ENCODE measurements at places on chromosomes 7 and 10.

GRCh38 chr7:123562121-123562520, 4.5 kb upstream of the NDUFA5 start:
- DNase-seq, result no peak

GRCh38 chr10:65194555-65194954, 1673.4 kb downstream of the REEP3 start:
- DNase-seq, result no peak

DNA sequence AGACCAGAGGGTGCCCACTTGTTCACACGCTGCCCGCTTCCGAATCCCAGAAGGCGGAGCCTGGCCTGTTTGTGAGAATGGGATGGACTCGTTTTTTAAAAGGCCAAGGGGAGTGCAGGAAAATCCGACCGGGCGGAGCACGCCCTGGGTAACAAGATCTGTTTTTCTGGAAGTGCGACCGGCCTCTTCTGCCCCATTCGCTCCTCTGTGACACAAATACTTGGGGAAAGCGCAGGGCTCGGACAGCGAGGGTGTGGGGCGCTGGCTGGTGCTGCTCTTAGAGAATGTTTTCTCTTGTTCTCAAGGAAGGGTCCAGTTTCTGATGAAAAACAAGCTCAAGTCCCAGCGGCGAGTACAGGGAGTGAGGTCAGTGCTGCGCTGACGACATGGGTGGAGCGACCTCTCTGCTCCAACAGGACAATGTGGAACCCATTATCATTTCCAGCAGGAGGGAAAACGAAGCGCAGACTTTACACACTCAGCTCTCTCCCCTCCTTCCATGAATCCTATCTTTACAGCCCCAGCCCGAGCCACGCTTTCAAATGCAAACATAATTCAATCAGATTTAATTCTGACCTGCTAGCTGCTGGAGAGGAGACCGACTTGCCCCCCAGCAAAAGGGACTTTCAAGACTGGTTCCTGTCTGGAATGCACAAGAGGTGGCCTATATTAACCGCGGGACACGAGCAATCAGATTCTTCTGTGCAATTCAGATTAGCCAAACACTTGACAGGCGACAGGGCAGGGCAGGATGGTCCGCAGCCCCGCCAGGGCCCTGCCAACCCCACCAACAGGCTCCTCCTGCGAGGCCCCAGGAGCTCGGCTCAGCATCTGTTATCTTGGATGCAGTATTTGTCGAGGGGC, 1.1 kb downstream of the RADIL start:
- DNase-seq, result no peak

- DNase-seq, result no peak
Measured at GRCh38 chr7:129959471-129960203, 6.9 kb upstream of the UBE2H start.

DNA sequence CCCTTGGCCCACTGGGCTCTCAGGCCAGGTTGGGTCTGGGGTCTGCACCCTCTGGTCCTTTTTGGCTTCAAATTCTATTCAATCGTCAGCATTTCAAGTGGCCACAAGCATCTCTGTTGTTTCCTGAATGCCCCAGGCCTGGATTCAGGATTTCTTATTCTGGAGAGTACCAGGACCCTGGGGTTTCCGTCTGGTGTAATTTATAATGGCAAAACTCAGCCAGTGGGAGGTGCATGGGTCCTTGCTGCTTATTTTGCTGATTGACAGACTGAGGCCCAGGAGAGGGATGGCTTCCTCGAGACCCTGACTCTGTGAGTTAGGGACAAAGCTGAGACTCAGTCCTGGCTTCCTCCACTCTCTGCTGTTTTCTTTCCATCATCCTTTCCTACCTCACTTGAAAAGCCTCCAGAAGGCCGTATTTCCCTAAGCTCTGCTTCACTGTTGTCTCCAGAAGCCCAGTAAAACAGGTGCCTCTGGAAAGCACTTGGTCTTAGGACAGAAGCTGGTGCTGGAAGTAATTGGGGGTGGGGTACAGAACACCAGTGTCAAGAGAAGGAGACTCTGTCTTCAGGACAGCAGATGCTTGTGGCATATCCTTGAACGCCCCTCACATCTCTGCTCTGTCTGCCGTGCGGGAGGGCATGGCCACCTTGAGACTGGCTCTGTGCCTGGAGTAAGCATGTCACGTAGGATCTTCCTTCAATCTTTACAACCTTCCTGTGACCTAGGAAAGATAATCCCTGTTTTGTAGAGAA, 39.4 kb upstream of the SH2D4B start:
- DNase-seq, result no peak

DNA sequence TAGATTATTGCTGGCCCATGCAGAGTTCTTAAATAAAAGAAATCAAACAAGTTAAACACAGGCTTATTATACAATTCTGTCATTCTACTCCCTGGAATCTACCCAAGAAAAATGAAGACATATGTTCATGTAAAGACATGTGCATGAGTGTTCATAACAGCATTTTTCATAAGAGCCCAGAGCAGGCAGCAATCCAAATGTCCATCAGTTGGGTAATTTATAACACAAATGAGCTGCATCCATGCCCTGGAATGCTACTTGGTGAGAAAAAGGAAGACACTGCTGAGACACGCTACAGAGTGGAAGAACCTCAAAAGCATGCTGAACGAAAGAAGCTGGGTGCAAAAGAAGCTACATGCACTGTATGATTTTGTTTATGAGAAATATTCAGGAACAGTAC, 342.6 kb downstream of the TCERG1L start:
- no peak for DNase-seq

DNA sequence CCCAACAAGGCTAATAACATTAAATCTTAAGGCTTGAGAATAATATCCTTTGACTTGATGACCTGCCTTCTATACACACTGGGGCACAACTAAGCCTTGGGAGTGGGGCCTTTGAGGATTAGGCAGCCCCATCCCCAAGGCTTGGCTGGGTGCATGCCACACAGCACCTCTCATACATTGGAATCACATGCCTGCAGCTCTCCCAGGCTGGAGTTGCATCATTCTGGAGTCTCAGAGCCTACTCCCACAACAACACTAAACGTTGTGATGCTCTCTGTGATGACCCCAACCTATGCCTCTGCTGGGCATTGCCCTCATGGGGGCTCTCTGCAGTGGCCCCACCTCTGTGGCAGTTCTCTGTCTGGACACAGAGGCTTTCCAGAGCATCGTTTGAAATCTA, 31.9 kb upstream of the SGCE start:
- DNase-seq, result no peak

- DNase-seq, result no peak
Measured at GRCh38 chr7:29946428-29947186, 43.0 kb downstream of the SCRN1 start.

GRCh38 chr7:155810770-155811559, 1.3 kb downstream of the SHH start:
- DNase-seq, result no peak

DNA sequence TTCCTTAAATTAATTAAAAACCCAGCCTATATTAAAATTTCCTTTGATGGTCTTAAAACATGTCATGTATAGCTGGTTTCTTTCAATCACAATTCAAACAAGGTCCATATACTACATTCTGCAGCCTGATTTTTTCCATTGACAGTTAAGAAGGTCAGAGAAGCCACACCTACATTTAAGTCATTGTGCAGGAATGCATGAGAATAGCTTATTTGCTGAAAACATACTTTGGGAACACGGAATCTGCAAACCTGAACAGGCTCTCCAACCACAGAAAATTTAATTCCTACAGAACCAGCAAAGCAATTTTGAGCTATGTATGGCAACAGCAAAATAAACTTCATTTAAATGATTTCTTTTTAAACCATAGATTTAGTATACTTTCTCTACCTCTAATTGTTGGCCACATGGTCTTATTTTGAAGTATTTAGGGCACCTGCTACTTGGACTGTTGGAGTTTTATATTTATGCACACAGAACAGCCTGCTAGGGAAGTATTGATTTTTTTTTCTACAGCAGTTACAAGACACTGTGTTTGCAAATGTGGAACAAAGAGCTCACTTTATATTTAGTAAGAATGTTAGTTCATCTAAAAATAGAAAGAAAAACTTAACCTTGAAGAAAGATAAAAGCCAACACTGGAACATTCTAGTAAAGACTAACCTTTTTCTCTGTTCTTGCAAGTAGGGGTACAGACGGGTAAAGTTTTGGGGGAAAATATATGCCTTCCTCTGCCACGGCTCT, 240.9 kb upstream of the IMMP2L start:
- DNase-seq, result no peak

GRCh38 chr10:33328253-33328652, 6.2 kb downstream of the NRP1 start:
- DNase-seq, result no peak

- DNase-seq, result no peak
Measured at GRCh38 chr10:51139176-51139575, 64.9 kb downstream of the PRKG1 start.

GRCh38 chr7:140168816-140169215, 8.0 kb downstream of the KDM7A start:
- DNase-seq, result no peak

- no peak for DNase-seq
Measured at GRCh38 chr10:21034241-21034640, 137.1 kb upstream of the NEBL start.

GRCh38 chr10:113644185-113645120, 19.4 kb downstream of the NRAP start:
- no peak for DNase-seq

GRCh38 chr10:58513188-58514110, 777 bp downstream of the BICC1 start:
- DNase-seq, result no peak

- no peak for DNase-seq
Measured at GRCh38 chr10:24370877-24371276, 161.9 kb downstream of the KIAA1217 start.

DNA sequence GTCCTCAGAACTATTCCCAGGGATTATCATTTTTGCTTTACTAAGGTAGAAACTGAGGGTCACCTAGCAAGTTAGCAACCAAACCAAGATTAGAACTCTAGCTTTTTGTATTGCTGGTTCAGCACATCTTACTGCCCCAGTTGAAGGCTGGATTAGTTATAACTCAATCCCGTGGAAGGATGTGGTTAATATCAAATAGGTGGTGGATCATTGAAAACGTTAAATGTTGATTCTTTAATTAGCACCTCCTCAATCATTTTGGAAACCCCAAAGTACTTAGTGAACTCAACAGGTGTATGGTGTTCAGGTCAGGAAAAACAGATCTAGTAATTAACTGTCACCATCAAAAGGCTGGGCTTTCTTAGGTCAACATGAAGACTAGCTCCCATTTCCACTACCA, 152.4 kb downstream of the ARID5B start:
- DNase-seq, result no peak

DNA sequence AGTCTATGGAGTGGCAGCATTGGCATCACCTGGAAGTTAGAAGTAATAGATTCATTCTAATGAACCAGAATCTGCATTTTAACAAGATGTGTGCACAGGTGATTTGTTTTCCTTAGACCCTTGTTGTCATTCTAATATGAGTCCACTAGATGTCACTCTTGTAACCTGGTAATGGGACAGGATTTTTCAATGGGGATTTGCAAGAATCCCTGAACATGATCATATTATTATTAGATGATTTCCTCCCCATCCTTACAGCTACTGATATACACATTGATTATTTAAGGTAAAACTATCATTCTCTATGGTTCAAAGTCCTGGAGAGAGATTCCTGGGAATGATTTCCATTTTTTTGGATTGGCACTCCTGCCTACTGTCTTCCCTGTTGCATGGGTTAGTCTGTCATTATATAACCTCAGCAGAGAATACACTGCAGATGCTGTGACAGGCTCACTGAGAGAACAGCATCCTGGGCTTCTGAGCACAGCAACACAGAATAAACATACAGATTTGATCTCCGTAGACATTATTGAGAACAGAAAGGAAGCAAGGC, 194.9 kb downstream of the SUGCT start:
- DNase-seq, result peak; percentile 13

- DNase-seq, result no peak
Measured at GRCh38 chr7:41570766-41571165, 132.1 kb downstream of the INHBA start.

GRCh38 chr7:155541986-155542675, 4.2 kb downstream of the CNPY1 start:
- no peak for DNase-seq

DNA sequence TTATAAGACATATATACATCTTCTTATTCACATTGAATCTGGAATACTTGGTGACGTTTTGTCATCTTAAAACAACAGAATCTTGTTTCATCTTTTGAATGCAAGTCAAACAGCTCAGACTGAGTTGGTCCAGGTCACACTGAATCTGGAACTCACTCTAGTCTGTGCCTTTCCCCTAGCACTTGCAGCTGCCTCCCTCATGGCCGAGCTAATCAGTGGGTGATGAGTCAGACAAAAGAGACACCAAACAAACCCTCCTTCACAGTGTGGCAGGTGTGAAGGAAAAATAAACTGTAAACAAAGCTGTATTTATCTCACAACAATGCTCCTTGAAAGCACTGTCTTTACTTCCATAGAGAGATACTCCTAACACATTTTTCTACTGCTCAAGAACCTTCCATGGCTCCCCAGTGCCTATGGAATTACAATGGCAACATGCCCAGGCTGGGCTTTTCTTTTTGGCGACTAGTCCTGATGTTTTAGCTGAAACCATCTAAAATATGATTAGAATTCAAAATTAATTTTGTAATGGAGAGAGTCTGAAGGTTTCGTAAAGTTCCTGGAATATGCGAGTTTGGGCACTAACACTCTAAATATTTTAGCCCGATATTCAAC, 140.0 kb downstream of the ZNF365 start:
- no peak for DNase-seq

- DNase-seq, result peak; percentile 1
Measured at GRCh38 chr7:113774182-113774807, 144.5 kb downstream of the PPP1R3A start.

GRCh38 chr10:37732685-37733084, 124.7 kb downstream of the ZNF248 start:
- DNase-seq, result no peak

GRCh38 chr10:97532935-97533671, 34.4 kb downstream of the UBTD1 start:
- no peak for DNase-seq

- no peak for DNase-seq
Measured at GRCh38 chr10:125442856-125443540, 240.0 kb downstream of the TEX36 start.

GRCh38 chr10:106436123-106436715, 728.3 kb downstream of the SORCS1 start:
- no peak for DNase-seq

GRCh38 chr7:107115762-107116540, 52.9 kb upstream of the HBP1 start:
- no peak for DNase-seq

GRCh38 chr10:82924711-82925110, 1049.7 kb downstream of the NRG3 start:
- DNase-seq, result no peak

- no peak for DNase-seq
Measured at GRCh38 chr10:97880109-97880508, 30.5 kb downstream of the GOLGA7B start.

DNA sequence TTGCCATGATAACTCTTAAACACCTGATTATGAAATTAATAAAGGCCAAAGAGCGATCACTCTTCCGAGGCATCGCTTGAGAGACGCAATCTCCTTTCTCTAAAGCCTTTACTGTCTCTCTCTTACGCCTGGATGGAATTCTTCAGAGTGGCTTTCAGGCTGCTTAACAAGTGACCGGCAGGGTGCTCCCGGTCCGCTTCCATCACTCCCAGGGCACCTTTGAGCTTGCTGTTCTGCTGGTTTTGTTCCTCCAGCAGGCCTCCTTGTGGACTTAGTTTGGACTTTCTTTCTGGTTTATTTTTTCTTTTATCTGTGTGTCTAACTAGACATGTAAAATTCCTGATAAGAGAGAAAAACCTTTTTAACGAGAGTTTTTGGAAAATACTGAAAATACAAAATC, 60.9 kb downstream of the MRPL32 start:
- DNase-seq, result no peak

GRCh38 chr10:132117636-132118190, 52.0 kb downstream of the JAKMIP3 start:
- DNase-seq, result no peak
